ENCODE measurements at places on chromosomes 2 and 18. TPM values are rescaled to one million over a fixed set of nuclear protein-coding genes. Genes with fewer than 3 reads are reported as not detected.

Gene DLX2
- not detected for total RNA-seq

Gene SERPINB4
- total RNA-seq = not detected

Gene NOTO
- total RNA-seq = not detected

Gene EFHD1
- total RNA-seq = 129 TPM

Gene ELOA2
- total RNA-seq = not detected

Gene SLC16A14
- 6.6 TPM for total RNA-seq

Gene LYG2
- total RNA-seq = not detected

Gene MRO
- total RNA-seq = 2.9 TPM

Gene WNT6
- total RNA-seq = 0.57 TPM

Gene HRH4
- not detected for total RNA-seq

Gene RAB27B
- 4.1 TPM for total RNA-seq

Gene MDH1B
- 8.1 TPM for total RNA-seq

Gene C2orf80
- not detected for total RNA-seq

Gene VWC2L
- total RNA-seq = 0.09 TPM

Gene CRYBA2
- total RNA-seq = not detected

Gene AKAIN1
- not detected for total RNA-seq

Gene SCN7A
- total RNA-seq = 3.6 TPM

Gene TRIM54
- 0.31 TPM for total RNA-seq

Gene TXNDC2
- total RNA-seq = 0.16 TPM

Gene DNPEP
- total RNA-seq = 53.3 TPM

Gene IL36A
- total RNA-seq = not detected

Gene PLGLB2
- total RNA-seq = not detected

Gene CDC42EP3
- total RNA-seq = 34.1 TPM

Gene AAK1
- total RNA-seq = 93.7 TPM

Gene CPO
- 0.41 TPM for total RNA-seq

Gene PLEKHM3
- 13.5 TPM for total RNA-seq

Gene NYAP2
- 0.66 TPM for total RNA-seq

Gene LRRC30
- total RNA-seq = not detected

Gene ABCB11
- total RNA-seq = 0.03 TPM

Gene C2orf78
- total RNA-seq = not detected

Gene NT5DC4
- not detected for total RNA-seq

Gene SPATA3
- not detected for total RNA-seq

Gene RNF125
- 6.0 TPM for total RNA-seq

Gene MAPK4
- 9.0 TPM for total RNA-seq

Gene PLA2R1
- total RNA-seq = 6.6 TPM

Gene CMPK2
- 4.5 TPM for total RNA-seq

Gene CRYGD
- total RNA-seq = not detected

Gene PREB
- 46.1 TPM for total RNA-seq

Gene XIRP2
- not detected for total RNA-seq

Gene EGR4
- total RNA-seq = not detected

Gene ASXL3
- 10.4 TPM for total RNA-seq

Gene NTSR2
- not detected for total RNA-seq

Gene NAT8
- total RNA-seq = 94.4 TPM

Gene PRSS56
- not detected for total RNA-seq

Gene EDAR
- total RNA-seq = 3.1 TPM

Gene SALL3
- 2.0 TPM for total RNA-seq

Gene LOXL3
- total RNA-seq = 9.7 TPM

Gene EMILIN1
- 75.2 TPM for total RNA-seq

Gene RAX
- not detected for total RNA-seq

Gene DYNAP
- total RNA-seq = not detected

Gene OR6B2
- not detected for total RNA-seq
